ENCODE measurements at places on chromosomes 1 and 21.

DNA sequence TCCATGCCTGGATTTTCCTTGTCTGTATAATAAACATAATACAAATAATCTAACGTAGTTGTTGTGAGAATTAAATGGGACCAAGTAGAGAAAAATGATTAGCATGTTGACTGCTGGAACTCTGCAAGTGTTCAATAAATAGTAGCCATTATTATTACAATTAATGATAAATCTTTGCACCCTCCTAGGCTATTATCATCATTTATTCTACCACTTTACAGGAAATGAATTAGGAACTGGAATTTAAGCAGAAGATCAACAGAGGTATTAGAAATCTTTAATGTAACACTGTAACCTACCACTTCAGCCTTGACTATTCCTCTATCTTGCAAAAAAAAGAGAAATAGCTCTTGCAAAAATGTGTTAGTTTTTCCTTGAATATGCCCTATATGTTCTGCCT lies 61.9 kb upstream of the TTC39A start:
- no peak for DNase-seq

DNA sequence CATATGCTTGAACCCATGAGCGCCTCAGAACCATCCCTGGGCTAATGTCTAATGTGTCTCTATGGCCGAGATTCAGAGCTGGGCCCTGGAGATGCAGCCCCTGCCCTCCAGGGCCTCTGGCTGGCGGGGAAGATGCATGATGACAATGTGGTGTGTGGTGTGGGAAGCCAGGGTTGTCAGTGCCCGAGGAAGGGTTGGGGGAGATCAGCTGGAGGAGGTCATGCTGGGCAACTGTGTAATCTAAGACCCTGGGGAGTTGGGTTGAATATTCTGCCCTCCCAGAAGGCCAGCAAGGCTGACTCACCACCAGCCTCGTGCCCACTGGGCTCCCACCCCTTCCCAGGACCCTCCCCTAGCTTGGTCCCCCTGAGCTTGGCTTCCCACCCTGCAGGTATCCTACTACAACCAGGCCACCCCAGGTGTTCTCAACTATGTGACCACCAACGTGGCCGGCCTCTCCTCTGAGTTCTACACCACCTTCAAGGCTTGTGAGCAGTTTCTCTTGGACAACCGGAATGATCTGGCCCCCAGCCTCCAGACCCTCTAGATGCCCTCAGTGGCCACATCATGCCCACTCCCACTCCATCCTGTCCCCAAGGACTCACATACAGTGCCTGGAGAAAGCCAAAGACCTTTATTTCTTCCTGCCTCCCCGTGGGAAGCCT lies 14.6 kb downstream of the FAM151A start:
- DNase-seq: no peak

DNA sequence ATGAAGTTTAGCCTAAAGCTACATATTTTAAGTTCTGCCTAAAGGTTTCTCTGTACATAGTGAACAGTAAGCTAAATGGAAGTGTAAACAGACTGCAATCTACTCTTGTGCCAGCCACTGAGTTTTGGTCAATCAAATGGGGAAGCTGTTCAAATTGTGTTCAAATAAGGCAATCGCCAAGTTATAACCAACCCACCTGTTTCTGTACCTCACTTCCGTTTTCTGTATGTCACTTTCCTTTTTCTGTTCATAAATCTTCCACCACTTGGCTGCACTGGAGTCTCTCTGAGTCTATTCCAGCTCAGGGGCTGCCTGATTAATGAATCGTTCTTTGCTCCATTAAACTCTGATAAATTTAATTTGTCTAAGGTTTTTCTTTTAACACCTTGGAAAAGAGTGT lies 10.8 kb upstream of the THEM4 start:
- DNase-seq: no peak

DNA sequence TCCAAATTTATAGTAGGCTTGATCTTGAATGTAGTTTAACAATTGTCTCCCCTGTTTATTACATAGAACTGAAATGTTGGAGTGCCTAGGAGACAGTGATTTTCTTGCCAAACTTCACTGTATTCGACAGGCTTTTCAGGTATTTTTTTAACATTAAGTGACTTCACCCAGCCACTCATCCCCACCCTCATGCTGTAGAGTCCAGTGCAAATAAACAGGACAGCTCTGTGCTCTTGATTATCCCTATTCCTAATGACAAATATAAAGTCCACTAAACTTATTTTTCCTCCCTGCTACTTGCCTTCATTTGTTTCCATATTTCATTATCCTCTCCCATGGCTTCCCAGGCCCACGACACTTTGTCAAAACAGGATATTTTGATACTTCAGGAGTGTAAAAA lies 29.2 kb upstream of the NEXN start:
- no peak for DNase-seq

- DNase-seq: no peak
These were observed 423.9 kb downstream of the DSCAM start for GRCh38 chr21:40422896-40423635.

DNA sequence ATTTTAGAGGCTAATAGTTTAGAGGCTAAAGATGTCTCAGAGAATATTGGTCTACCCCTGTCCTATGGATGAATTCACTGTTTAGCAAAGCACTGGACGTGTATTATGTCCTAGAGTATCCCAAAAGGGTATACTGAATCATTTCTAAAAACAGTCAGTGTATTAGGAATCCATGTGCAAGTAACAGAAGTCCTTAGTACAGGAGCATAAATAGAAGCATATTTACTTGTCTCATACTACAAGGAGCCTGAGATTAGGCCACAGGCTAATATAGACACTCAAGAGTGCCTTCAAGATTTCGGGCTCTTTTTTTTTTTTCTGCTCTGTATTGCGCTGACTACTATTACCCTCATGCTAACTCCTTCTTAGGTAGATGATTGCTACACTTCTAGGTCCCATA lies 518.9 kb downstream of the USP25 start:
- DNase-seq: no peak

GRCh38 chr1:95850763-95851162 lies 616.8 kb downstream of the RWDD3 start:
- no peak for DNase-seq

DNA sequence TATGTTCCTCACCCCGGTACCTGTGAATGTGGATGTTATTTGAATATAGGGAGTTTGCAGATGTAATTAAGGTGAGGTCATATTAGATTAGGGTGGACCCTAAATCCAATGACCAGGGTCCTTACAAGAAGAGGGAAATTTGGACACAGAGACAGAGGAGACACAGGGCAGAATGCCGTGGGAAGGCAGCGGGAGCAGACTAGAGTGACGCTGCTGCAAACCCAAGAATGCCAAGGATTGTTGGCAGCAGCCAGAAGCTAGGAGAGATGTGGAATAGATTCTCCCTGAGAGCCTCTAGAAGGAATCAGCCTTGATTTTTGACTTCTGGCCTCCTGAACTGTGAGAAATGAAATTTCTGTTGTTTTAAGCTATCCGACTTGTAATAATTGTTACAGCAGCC lies 53.6 kb downstream of the SPATA46 start:
- DNase-seq: no peak

GRCh38 chr1:154962156-154962749 lies 671 bp upstream of the PYGO2 start:
- DNase-seq: no peak

- DNase-seq: no peak
These were observed 32.3 kb downstream of the SLC9A1 start for GRCh38 chr1:27122652-27123051.

DNA sequence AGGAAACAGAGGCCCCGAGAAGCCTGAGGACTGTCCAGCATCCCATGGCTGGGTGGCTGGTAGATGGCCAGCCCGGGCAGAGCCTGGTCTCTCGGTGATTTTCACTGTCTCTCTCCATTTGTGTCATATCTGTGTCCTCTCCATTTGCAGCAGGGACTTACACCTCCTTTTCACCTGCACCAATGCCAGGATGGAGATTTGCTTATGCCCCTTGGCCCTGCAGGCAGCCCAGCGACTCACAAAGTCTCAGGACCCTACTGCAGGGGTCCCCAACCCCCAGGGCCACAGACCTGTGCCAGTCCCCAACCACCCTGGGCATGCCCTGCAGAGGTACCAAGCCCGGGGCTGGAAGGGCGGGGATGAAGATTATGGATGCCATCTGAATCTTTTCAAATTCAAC lies 201.6 kb downstream of the RHOU start:
- no peak for DNase-seq

Measured in endothelial cell (in vitro differentiated cells).